ENCODE measurements at places on chromosomes 7 and 10.

GRCh38 chr7:13189668-13190067, 502.2 kb downstream of the ARL4A start:
- no peak for DNase-seq

- DNase-seq, result no peak
Observed at GRCh38 chr7:85475071-85475470, 288.2 kb upstream of the SEMA3D start.

GRCh38 chr10:132663666-132664365, 122.1 kb downstream of the NKX6-2 start:
- DNase-seq, result no peak

DNA sequence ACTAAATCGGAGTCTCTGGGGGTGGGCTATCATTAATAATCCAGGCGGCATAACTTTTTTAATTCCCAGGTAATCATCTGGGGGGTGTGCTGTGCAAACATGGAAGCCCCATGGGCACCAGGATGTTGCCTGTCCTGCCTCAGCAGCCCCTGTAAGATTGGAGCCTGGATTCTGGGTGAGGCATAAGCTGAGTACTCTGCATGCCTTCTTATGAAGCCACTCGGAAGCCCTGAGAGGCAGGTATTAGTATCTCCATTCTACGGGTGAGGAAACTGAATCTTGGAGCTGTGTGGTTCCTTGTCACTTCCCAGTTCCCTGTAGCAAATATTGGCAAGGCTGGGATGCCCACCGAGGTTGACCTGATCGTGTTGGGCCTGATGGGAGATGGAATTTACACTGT, 7.4 kb upstream of the OPN4 start:
- no peak for DNase-seq

- no peak for DNase-seq
Observed at GRCh38 chr10:128074589-128074988, 51.6 kb downstream of the MKI67 start.

DNA sequence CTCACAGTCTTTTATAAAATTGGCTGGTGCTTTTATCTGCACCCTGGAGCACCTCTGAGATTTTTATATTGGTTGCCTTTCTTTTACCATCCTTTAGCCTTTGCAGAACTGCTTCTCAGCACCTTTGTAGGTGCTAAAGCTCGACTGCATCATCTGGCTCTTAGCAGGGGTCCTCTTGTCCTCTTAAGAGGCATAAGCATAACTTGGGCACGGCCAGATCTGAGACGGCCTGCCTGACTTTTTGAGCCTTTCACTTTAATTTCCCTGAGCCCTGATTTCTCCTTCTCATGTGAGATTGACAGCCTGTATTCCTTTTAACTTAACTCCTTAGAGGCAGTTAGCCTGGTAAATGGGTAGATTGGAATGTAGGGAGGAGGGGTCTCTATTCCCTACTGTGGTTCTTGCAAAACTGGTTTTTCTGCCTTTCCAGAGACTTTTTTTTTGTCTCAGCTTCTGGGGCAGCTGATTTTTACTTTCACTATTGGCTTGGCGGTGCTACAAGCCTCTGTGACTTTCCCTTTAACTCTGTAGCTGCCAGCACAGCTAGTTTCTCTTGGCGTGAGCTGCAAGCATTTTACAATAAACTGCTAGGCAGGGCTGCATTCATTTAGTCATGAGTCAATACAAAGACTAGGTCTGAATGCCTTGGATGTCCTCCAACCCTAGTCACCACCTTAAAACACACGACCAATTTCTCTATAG, 24.0 kb downstream of the ZPBP start:
- peak; percentile 50 for DNase-seq

- no peak for DNase-seq
Observed at GRCh38 chr10:65183236-65183635, 1662.0 kb downstream of the REEP3 start.

DNA sequence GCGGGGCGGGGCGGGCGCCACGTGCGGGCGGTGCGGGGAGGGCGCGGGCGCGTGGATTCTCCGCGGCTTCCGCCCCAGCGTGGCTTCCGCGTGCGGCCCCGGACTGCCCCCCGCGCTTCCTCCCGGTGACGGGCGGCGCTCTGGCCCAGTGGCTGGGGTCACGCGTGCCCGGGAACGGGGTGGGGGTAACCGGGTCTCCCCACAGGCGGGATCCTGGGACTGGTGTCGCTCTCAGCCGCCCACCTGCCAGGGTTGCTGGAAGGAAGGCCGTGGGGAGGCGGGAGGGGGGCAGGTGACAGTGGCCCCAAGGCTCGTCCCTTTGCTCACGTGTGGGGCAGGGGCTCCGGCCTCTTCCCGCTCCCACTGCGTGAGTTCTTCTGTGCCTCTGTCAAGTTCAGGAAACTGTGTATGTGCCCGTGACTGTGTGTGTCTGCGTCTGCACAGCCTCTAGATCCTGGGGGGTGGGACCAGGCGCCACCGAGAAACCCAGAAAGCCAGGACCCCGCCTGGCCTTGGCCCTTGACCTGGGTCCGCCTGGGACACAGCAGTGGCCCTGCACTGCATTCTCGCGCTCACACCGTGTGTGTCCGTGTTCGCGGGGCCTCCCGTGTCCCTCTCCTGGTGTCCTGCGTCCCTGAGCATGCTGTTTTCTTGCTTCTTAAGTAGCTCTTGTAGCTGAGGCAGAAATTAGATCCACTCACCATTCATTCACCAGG, 919 bp downstream of the MAFK start:
- DNase-seq, result peak; percentile 33

DNA sequence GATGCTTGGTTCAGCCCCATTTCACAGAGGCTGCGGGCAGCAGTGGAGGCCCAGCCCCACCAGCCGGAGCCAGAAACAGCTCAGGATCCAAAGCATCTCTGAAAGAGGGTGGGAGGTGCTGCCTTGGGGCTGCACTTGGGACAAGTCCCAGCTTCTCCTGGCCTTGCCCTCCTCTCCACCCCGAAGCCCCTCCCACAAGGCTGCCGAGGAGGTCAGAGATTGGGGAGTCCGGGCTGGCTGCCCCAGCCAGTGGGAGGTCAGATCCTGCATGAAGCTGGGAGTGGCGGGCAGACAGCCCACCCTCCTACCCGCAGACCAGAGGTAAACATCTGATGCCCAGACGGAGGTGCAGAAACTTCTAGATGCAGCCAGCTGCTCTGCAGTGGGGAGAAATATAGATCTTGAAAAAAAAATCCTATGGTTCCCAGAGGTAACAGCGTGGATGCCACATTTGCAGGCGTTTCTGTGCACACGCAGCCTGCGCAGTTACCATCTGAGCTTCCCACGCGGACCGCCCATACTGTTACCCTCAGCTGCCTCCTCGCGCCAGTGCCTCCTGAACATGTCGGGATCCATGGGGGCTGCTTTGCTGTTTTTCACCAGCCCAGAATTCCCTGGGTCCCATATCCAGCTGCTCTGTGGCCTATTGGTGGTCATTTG, 36.9 kb upstream of the GNA12 start:
- no peak for DNase-seq

- peak; percentile 28 for DNase-seq
Observed at GRCh38 chr7:138753610-138754009, 44.2 kb upstream of the TMEM213 start.

DNA sequence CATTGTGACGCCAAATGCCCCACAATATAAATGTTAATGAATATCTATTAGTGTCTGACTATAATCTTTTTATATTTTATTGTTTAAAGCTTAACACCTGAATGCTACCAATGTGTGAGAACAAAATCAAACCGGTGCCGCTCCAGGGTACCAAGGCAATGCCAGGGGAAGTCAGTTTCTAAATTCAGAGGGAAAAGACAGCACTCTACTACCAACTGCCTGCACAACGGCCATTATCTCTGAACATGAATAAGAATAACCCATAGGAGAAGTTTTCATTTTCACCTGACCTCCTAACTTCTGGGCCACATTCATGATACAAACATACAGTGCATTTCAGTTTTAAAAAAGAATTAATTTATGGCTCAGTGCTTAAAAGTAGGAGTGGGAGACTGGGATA, 21.7 kb downstream of the USP6NL start:
- no peak for DNase-seq

GRCh38 chr10:20608503-20608902, 288.6 kb downstream of the NEBL start:
- DNase-seq, result no peak

DNA sequence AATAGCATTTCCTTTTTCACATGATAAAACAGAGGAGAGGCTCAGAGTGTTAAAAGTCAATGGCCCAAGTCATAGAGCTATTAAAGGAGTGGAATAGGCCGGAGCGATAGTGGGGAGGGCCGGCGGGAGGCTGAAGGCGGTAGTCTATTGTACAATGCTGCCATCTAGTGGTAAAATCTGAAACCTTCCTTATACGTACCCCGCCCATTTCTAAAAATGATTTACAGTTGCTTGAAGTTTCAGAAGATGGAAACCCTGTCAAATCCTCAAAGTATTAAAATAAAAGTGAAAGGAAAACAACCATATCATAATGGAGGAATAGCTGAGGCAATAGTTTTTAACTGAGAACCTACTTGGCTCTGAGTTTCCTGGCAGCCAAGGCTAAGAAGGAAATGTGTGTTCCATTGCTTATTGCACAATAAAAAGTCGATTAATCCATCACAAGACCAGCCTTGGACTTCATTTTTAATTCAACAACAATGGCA, 209.1 kb downstream of the CCSER2 start:
- peak; percentile 78 for DNase-seq

DNA sequence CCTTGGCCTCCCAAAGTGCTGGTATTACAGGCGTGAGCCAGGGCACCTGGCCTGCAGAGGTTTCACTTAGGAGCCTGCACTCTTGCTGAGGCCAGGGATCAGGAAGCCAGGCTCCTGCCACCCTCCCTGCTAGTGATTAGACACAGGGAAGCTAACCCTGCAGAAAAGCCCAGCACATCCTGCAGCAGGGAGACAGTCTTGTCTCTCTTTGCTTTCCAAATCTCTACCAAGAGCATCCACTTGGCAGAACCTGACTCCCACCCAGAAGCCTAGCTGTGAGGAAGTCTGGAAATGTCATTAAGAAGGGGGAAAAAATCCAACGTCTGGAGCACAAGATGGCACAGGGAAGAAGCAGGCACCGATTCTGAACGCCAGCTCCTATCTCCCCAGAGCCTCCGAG, 8.0 kb upstream of the FAM171A1 start:
- DNase-seq, result no peak

- no peak for DNase-seq
Observed at GRCh38 chr7:156022483-156023459, 210.5 kb upstream of the SHH start.

DNA sequence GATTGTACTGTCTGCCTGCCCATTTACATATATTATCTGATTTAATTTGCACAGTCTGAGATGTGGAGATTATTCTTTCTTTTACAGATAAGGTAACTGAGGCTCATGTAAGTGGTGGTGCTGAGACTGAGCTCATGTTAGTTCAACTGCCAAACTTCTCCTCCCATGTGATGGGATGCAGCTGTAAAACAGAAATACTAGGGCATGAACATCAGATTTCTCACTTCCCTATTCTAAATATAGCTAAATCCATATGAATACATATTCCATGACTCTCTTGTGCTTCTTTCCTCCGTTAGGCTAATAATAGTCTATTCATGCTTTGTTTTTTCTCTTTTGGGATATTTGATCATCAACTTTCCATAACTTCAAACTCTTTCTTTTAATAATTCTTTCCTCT, 84.7 kb downstream of the PTPRZ1 start:
- no peak for DNase-seq

DNA sequence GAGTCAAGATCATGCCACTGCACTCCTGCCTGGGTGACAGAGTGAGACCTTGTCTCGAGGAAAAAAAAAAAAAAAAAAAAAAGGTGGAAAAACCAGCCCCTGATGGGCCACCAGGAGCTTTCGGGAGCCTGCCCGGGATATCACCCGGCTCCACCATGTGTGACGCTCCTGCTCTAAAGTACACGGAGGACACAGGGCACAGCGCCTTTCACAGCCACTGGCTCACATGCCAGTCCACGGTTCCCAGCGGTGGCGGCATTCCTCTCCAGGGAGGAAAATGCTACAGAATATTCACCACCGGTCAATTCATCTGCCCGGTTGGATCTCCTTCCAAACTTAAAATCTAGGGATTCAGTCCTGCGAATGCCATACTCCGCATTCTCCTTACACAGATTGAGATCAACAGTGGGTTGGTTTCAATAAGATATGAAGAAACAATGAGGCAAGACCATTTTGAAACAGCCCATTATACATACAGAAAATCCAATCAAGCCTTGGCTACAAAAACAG, 81.2 kb downstream of the CTBP2 start:
- no peak for DNase-seq

DNA sequence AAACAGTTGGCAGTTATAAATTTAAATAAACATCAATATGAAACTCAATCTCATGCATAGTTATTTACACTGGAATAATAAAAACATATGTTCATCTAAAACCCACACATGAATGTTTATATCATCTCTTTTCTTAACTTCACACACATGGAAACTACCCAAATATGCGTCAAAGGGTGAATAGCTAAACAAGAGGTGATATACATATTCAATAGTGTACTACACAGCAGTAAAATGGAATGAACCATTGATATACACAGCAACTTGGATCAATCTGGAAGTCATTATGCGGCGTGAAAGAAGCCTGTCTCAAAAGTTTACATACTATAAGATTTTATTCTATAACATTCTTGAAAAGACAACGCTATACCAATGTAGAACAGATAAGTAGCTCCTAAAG, 282.5 kb upstream of the POM121L12 start:
- DNase-seq, result no peak

DNA sequence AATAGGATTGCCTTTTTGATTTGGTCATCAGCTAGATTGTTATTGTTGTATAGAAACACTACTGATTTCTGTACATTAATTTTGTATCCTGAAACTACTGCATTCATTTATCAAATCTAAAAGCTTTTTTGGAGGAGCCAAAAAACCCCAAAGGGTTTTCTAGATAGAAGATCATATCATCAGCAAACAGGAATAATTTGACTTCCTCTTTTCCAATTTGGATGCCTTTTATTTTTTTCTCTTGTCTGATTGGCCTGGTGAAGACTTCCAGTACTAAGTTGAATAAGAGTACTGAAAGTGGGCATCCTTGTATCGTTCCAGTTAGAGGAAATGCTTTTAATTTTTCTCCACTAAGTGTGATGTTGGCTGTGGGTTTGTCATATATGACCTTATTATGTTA, 10.6 kb upstream of the ENTPD7 start:
- no peak for DNase-seq

DNA sequence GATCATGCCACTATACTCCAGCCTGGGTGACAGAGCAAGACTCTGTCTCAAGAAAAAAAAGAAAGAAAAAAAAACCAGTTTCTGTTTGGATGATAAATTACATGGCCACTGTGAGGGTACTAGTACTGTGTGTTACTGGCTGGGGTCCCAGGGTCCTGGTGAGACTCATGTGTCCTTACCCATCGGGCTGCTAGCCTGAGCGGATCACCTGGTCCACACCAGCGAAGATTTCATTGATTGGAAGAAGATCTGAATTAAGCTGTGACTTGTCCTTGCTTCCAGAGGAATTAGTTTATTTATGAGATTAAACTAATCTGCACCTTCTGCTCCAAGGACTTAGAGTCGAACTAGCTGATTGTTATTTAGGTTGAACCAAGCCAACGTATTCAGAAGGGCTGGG, 40.0 kb upstream of the BAMBI start:
- DNase-seq, result no peak
